ENCODE measurements at places on chromosomes 3 and 15.

- no peak for DNase-seq
These were observed 34.5 kb downstream of the SLC41A3 start for GRCh38 chr3:126049289-126050049.

GRCh38 chr3:188826574-188826973 is 345.2 kb upstream of the TPRG1 start:
- no peak for DNase-seq

- DNase-seq, result no peak
These were observed 63.4 kb upstream of the CADPS start for GRCh38 chr3:62938583-62938982.

DNA sequence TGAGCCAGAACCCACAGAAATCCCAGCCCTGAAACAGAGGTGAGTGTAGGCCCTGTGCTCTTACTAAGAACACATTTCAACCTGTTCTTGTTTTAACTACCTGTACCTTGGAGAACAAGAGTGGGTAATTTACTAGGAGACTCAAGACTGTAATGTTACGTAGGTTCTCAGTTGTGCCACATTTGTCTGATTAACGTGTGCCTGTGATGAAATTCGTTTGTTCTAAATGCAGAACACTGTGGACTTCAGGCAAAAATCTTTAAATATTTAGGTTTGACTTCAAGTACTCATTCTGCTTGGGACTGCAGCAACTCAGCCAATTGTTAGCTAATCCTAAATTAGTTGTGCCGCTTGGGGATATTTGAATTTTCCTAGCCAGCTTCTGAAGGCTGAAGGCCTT is 28.3 kb downstream of the GTF2E1 start:
- DNase-seq, result no peak

DNA sequence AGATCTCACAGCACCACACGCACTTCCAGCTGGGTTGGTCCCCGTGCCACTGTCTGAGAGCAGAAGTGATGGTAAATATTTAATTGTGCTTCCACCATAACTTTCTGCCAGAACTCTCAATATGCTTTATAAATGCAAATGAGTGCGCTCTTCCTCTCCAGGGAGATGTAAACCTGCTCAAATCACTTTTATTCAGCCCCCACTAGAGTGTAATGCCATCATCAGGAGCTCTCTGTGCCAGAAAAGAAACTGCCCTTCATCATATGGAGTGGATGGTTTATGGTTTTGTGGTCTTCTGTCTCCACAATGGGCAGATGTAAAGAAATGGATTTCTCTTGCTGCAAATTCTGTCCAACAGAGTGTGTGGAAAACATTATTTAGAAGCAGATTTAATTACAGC is 127.0 kb downstream of the EPHB1 start:
- no peak for DNase-seq

GRCh38 chr3:177050501-177051237 is 146.6 kb downstream of the TBL1XR1 start:
- DNase-seq, result no peak

DNA sequence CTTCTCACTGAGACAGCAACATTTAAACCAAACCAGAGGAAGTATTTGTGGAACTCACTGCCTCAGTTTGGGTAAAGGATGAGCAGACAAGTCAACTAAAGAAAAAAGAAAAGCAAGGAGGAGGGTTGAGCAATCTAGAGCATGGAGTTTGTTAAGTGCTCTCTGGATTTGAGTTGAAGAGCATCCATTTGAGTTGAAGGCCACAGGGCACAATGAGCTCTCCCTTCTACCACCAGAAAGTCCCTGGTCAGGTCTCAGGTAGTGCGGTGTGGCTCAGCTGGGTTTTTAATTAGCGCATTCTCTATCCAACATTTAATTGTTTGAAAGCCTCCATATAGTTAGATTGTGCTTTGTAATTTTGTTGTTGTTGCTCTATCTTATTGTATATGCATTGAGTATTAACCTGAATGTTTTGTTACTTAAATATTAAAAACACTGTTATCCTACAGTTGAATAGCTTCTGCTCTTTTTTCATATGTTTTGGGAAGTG is 23.3 kb downstream of the CLDN18 start:
- no peak for DNase-seq

DNA sequence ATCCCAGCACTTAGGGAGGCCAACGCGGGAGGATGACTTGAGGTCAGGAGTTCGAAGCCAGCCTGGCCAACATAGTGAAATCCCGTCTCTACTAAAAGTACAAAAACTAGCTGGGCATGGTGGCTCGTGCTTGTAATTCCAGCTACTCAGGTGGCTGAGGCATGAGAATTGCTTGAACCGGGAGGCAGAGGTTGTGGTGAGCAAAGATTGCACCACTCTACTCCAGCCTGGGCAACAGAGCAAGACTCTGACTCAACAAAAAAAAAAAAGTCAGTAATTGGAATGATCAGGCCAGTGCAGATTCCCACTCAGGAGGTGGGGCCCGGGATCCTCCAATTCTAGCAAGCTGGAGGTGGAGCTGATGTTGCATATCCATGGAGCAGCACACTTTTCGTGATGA is 5.6 kb downstream of the CFAP92 start:
- no peak for DNase-seq

DNA sequence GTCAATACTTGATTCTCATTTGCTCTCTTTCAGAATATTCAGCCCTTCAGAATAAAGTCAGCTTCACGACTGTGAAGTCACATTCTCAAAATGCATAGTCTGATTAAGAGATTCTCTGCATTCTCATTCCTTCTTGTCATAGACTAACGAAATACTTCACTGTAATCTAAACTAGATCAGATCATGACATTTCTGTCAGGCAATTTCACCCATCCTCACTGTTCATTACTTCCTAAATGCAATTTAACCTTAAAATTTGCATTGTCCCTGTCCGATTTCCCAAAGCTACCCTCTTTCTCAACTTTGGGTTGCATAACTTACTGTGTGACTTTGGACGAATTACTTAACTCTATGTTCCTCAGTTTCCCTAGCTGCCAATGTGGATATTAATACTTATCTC is 6.2 kb downstream of the RPL22L1 start:
- no peak for DNase-seq

DNA sequence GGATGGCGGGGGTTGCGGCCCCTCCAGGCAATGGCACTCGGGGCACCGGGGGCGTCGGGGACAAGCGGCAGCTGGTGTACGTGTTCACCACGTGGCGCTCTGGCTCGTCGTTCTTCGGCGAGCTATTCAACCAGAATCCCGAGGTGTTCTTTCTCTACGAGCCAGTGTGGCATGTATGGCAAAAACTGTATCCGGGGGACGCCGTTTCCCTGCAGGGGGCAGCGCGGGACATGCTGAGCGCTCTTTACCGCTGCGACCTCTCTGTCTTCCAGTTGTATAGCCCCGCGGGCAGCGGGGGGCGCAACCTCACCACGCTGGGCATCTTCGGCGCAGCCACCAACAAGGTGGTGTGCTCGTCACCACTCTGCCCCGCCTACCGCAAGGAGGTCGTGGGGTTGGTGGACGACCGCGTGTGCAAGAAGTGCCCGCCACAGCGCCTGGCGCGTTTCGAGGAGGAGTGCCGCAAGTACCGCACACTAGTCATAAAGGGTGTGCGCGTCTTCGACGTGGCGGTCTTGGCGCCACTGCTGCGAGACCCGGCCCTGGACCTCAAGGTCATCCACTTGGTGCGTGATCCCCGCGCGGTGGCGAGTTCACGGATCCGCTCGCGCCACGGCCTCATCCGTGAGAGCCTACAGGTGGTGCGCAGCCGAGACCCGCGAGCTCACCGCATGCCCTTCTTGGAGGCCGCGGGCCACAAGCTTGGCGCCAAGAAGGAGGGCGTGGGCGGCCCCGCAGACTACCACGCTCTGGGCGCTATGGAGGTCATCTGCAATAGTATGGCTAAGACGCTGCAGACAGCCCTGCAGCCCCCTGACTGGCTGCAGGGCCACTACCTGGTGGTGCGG is 1.9 kb downstream of the CHST2 start:
- DNase-seq, result peak; percentile 57

GRCh38 chr15:95887666-95888390 is 442.7 kb upstream of the NR2F2 start:
- DNase-seq, result no peak

- DNase-seq, result no peak
These were observed 165.0 kb downstream of the RSL24D1 start for GRCh38 chr15:55031727-55032126.

- DNase-seq, result no peak
These were observed 32.6 kb upstream of the KLF13 start for GRCh38 chr15:31294067-31294466.

DNA sequence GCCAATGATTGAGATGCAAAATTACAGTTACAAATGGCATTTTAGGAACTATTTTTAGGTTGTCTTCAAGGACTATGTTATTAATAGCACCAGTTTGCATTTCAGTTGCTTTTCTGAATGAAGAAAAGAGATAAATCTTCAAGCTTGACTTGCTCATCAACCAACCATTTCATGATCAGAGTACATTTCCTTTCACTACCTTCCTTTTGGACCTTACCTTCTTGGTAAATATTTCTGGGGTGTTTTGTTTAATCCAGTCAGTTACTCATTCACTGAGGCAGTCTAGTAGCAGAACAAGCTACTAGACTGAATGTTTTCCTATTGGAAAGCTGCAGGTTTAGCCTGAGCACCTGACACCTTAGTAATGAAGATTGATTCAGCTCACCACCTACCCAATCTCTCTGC is 8.2 kb downstream of the SLC27A2 start:
- no peak for DNase-seq

GRCh38 chr3:151578495-151578894 is 117.6 kb upstream of the IGSF10 start:
- DNase-seq, result no peak

DNA sequence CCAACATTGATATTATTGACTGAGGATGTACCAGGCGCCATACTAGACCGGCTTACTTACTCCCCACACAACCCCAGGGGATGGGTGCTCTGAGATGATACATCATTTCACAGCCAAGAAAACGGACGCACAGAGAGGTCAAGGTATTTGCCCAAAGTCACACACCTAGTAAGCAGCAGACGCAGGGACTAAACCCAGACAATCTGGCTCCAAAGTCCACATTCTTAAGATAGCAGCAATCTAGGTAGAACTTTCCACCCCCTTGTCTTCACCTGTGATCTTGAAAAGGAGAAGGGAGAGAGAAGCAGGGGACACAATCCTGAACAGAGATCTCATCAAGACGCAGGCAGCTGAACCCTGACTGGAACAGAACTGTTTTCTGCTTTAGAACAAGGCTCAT is 200.6 kb downstream of the XXYLT1 start:
- no peak for DNase-seq

- no peak for DNase-seq
These were observed 527.7 kb upstream of the TGFBR2 start for GRCh38 chr3:30078736-30079135.

DNA sequence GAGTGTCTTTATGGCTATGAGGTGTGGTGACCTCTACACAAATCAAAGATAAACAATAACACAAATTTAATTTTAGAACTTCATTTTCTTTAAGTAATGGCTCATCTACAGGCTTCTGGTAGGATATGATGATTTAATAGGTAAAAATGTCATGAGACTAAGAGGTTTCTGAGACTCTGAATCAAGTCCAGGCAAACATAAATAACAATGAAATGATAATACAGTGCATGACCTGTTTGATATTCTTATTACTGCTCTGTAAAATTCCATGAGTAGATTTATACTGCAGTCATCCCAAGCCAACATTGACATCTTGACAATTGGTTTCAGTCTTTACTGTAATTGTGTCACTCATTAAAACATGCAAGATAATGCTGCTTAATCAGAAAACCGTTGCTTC is 936.8 kb downstream of the MCTP2 start:
- no peak for DNase-seq

DNA sequence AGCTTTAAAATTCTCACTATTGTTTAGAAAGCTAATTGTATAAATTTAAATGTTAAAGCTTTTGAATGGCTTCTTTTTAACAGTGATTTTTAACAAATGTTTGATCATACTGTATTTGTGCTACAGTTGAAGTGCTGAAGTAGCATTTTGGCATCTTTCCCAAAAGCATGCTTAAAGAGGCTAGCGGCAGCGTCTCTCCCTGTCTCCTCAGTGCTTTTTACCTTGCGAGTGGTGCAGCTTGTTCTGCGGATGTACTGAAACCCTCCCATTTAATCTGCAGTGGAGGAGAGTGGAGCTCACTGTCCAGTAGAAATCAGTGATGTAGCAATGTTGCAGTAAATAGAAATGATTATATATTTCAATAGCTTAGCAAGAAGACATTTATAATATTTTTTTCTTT is 43.7 kb downstream of the LRRC49 start:
- no peak for DNase-seq

GRCh38 chr3:129461022-129461421 is 21.0 kb downstream of the IFT122 start:
- DNase-seq, result no peak

DNA sequence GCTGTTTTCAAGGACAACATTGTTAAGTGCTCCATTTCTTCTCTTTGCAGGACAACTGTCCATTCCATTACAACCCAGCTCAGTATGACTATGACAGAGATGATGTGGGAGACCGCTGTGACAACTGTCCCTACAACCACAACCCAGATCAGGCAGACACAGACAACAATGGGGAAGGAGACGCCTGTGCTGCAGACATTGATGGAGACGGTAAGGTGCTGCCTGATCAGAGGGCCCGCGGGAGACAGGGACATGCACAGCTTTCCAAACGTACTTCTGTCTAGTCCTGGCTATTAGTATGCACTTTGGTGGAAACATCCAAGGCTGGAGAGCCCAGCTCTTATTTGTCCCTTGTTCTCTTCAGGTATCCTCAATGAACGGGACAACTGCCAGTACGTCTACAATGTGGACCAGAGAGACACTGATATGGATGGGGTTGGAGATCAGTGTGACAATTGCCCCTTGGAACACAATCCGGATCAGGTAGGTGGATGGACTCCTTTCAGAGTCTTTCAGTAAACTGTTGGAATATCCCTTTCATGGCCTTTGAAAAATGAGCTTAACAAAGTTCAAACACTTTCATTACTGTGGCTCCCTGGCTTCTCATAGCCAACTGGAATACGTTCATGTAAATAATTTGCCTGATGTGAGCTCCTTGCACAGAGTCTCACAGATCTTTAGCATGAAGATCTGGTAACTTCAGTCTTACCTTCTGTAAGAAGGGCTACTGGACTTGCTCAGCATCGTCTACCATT is 10.4 kb downstream of the THBS1 start:
- DNase-seq, result no peak

- DNase-seq, result no peak
These were observed 37.4 kb downstream of the SLC9A9 start for GRCh38 chr3:143810953-143811265.

DNA sequence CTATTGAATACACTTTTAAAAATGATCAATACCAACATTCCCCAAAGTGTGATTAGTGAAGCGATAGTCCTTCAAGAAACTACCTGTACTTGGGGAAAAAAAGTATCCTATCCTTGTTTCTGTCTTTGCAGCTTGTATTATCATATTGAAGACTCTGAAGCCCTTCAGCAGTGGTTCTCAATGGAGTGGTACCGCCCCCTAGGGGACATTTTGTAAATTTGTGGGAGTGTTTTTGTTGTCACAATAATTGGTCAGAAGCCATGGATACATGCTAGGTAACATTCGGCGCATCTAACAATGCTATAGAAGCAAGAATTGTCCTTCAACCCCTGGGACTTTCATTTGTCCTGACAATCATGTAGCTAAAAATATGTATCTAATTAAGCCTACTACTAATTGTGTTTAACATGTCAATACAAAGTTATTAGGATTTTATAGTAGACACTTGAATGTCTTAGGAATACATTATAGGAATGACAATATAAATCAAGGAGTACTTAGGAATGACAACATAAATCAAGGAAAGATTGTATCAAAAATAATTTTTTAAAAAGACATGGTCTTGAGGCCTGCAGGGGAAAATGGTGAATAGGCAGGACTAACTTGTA is 53.7 kb downstream of the NMD3 start:
- peak; percentile 1 for DNase-seq
